SK-MEL-5 (cell line): ENCODE measurements at places on chromosomes 1 and 21.

DNA sequence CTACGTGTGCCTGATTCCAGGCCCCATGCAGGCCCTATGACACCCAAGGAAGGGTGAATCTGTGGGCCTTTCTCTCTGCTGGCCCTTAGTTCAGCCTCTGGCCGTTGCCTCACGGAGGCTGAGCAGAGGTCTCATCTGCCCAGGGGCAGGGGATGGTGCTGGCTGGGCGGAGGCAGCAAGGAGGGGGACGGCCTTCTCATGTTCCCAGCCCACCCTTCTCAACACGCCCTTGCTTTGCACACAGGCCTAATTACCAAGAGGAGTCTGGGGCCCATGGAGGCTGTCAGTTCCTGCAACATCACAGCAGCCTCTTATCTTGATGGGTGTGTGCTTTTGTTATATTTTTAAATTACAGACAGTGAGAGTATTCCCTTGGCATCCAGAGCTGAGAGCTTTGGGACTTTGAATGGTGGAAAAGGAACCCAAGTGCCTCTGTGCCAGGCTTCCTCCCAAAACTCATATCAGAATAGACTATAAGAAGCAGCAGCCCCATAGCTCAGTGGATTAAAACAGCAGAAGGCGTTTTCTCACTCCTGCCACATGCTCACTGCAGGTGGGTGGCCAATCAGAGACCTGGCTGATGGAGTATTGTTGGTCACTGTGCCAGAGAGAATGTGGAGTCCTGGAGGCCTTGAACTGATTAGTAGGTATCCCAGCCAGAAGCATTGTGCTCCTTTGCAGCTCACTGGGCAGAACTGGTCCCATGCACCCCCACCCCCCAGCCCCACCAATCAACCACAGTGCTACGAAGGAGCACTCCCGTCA is 164.9 kb downstream of the CAMTA1 start:
- no peak for DNase-seq

GRCh38 chr1:104987210-104987609 is 1237.5 kb downstream of the AMY1C start:
- no peak for DNase-seq

DNA sequence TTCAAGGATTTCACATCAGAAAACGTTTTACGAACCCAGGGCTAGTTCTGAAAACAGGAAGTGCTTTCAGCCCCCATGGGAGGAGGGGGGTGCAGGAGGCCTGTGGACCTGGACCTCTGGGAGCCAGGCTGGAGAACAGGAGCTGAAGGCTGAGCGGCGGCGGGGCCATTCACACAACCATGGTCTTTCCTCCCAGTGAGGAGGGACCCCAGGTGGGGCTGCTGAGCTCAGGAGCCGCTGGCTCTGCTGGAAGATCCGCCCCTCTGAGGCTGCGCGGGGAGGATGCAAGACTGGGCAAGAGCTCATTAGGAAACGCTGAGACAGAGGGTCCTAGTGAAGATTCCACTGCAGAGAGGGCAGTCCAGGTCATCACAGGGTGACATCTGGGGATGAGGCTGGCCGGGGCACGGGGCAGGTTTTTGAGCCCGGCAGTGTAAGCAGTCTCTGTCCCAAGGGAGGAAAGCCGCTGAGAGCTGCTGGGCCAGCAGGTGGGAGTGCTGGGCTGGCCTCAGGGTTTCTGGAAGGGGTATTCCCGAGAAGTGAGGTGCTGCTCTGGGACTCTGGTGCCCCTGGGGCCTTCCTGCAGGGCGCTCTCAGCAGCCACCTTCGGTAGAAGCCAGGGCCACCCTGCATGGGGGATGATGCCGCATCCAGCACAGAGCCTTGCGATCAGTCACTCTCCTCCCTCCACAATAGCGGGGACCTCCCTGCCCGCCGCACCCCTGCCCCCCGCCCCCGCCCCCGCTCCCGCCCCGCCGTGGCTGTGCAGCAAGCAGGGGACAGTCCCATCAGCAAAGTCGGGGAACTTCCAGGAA is 7.5 kb downstream of the MX2 start:
- DNase-seq: no peak

DNA sequence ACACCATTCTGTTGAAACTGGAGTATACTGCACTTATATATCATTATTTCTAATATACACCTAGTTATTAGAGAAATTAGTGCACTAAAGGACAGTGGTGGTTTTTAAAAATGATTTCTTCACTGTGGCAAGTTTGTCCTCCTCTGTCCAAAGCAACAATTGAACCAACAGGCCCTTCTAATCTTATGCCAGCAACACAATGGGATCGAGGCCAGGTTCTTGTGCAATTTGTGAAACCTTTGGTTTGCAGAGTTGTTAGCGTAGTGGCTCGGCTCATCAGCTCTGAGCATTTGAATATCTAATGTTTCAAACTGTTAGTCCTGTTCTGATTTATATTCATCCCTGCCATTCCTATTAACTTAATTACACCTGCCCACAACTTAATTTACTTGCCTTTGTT is 9.9 kb upstream of the LRRC39 start:
- no peak for DNase-seq

- no peak for DNase-seq
Observed at GRCh38 chr1:56295949-56296929, 283.1 kb downstream of the PLPP3 start.

DNA sequence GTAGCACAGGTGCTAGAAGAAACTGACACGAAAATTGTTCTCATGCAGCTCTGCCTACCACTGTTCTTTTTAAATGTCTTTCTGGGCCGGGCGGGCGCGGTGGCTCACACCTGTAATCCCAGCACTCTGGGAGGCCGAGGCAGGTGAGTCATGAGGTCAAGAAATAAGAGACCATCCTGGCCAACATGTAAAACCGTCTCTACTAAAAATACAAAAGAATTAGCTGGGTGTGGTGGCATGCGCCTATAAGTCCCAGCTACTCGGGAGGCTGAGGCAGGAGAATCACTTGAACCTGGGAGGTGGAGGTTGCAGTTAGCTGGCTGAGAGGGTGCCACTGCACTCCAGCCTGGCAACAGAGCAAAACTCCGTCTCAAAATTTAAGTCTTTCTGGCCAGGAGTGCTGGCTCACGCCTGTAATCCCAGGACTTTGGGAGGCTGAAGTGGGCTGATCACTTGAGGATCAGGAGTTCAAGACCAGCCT is 947 bp upstream of the RIT1 start:
- DNase-seq: no peak
